ENCODE measurements at places on chromosomes 5 and 9. TPM values are rescaled to one million over a fixed set of nuclear protein-coding genes. Genes with fewer than 3 reads are reported as not detected.

DNA sequence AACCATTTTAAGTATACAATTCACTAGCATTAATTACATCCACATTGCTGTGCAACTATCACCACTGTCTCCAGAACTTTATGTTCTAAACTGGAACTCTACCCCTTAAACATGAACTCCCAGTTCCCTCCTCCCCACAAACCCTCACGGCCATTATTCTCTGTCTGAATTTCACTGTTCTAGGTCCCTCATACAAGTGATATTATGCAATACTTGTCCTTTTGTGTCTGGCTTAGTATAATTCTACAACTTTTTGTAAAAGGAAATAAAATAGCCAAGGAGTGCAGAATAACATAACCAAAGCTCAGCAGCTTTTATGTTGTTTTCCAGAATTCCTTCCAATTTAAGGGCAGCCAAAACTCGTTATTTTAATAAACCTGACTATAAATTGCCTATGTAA, 53.2 kb downstream of the NAA35 start:
- H3K4me1 ChIP-seq = no peaks in the 10 kb centered on the region
- DNase-seq = no peak
- H3K4me3 ChIP-seq = no peak overlapping the region
- no peak overlapping the region for H3K27ac ChIP-seq
- H3K36me3 ChIP-seq = peaks cover 47% of the 10 kb centered on the region

- no peaks in the 10 kb centered on the region for H3K4me1 ChIP-seq
- peaks cover 2% of the 10 kb centered on the region for H3K27me3 ChIP-seq
- DNase-seq = no peak
- no peak overlapping the region for H3K27ac ChIP-seq
Observed at GRCh38 chr5:71748360-71748759, 29.3 kb downstream of the CARTPT start.

DNA sequence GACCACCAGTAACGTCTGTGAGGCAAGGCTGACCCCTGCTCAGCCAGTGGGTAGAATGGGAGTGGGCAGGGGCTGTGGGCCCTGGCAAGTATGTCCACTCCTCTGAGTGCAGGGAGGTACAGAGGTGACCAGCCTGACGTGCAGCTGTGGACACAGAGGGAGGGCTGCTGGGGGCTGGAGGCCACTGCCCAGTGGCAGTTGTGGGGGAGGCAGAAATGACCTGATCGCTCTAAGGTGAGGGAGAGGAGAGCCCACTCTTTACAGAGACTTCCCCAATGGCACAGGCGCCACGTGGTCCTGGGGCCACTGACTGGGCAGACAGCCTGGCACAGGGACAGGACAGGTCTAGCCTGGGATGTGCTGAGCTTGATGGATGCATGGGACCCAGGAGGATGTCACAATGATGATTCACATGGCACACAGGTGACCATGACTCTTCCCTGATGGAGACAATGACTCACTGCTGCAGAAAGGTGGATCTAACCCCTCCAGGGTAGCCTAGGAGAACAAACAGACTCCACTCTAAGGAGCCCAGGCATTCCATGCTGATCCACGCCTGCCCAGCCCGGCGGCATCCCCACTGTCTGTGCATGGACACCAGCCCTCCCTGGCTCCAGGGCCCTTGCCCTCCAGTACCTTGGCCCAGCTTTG, 7.7 kb downstream of the LPCAT1 start:
- H3K36me3 ChIP-seq = no peaks in the 10 kb centered on the region
- peaks cover 17% of the 10 kb centered on the region for H3K4me1 ChIP-seq
- peak; percentile 15 for DNase-seq
- peak overlapping the region; percentile 58 for H3K27ac ChIP-seq

Gene SLC1A1
- 0.11 TPM for total RNA-seq

Gene EDIL3
- not detected for total RNA-seq

- no peak overlapping the region for H3K27ac ChIP-seq
- H3K36me3 ChIP-seq = peaks cover 7% of the 10 kb centered on the region
- no peak overlapping the region for H3K4me3 ChIP-seq
- no peak for DNase-seq
Observed at GRCh38 chr5:139381837-139382761, 998 bp downstream of the SLC23A1 start.

GRCh38 chr5:54766748-54767147, 218.6 kb downstream of the ESM1 start:
- no peak for DNase-seq
- H3K27me3 ChIP-seq = peaks cover 2% of the 10 kb centered on the region
- no peaks in the 10 kb centered on the region for H3K4me1 ChIP-seq
- H3K27ac ChIP-seq = no peak overlapping the region
- H3K36me3 ChIP-seq = no peaks in the 10 kb centered on the region

DNA sequence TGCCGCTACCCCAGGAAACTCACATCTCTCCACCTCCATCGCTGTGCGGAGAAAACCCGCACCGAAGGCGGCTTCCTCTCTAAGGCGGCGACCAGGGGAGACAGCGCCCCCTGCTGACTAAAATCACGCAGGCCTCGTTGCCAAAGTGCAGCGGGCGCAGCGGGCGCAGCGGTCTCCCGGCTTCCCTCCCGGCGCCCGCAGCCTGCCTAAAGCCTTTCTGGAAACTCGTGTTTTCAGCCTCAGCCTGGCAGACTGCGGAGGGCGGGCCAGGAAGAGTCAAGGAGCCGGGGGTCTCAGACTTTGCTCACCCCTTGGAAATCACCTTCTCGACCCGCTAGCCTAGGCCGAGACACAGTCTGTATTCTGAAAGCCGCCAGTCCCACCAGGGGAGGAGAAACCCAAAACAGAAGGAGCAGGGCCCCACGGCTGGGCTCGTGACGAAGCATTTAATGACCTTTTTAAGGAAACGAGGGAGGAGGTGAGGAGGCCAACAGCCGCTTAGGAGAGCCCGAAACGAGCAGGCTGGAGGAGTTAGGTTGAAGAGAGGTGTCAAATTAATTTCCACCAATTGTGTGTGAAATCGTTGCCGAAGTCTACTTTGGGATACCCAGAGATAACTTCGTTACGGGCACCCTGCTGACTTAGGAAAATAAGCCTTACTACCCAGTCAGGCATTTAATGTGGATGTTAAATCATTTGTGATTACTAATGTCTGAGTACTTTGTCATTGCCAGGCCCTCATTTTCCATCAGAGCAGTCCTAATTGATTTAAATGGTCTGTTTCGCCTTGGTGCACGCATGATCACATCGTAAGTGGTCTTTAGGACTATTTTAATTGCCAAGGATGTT, 7.3 kb upstream of the FOXB2 start:
- H3K4me1 ChIP-seq = peaks cover 5% of the 10 kb centered on the region
- peaks cover 78% of the 10 kb centered on the region for H3K27me3 ChIP-seq
- H3K27ac ChIP-seq = no peak overlapping the region
- H3K36me3 ChIP-seq = peaks cover 1% of the 10 kb centered on the region
- H3K4me3 ChIP-seq = no peak overlapping the region
- DNase-seq = peak; percentile 74

Gene HTR1A
- not detected for total RNA-seq

Gene KIAA0825
- 2.2 TPM for total RNA-seq

GRCh38 chr5:5738797-5739489, 316.5 kb downstream of the ICE1 start:
- H3K27me3 ChIP-seq = no peaks in the 10 kb centered on the region
- no peak overlapping the region for H3K27ac ChIP-seq
- H3K4me1 ChIP-seq = no peaks in the 10 kb centered on the region
- no peak for DNase-seq

Gene MLLT3
- total RNA-seq = 112 TPM

Gene GABBR2
- not detected for total RNA-seq

Gene PCDHGA12
- total RNA-seq = not detected

DNA sequence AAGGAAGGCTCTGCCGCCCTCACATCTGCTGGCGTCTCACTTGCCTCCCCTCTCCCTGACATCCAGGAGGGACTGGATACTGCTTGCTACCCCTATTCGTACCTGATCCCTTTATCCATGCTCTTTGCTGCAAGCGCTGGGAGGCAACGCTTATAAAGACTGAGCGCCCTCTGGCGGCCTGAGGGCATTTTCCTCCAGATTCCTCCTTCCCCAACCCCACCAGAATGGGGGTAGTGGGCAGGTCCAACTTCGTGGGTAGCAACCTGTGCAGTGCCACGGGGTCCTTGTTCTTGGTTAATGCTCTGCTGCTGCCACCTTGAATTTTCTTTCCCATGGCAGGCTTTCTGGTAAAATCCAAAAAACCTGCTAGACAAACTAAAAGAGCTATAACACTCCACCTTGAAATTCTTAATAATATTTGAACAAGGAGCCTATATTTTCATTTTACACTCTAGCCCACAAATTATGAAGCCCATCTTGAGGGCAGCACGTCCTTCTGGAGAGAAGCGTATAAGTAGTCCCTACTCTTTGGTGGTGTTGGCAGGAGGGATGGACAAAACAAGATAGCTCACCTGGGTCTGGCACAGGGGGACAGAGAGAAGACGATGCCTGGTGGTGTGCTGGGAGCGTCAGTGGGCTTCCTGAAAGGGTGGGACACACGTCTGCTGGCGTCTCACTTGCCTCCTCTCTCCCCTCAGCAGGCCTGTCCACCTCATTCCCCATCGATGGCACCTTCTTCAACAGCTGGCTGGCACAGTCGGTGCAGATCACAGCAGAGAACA, 52.5 kb downstream of the JADE2 start:
- H3K27ac ChIP-seq = no peak overlapping the region
- no peaks in the 10 kb centered on the region for H3K4me1 ChIP-seq
- no peaks in the 10 kb centered on the region for H3K27me3 ChIP-seq
- DNase-seq = peak; percentile 83

- H3K4me1 ChIP-seq = no peaks in the 10 kb centered on the region
- no peak overlapping the region for H3K4me3 ChIP-seq
- no peak for DNase-seq
- H3K27ac ChIP-seq = no peak overlapping the region
- no peaks in the 10 kb centered on the region for H3K27me3 ChIP-seq
- no peaks in the 10 kb centered on the region for H3K36me3 ChIP-seq
Observed at GRCh38 chr5:134247428-134248224, 21.8 kb upstream of the PPP2CA start.

DNA sequence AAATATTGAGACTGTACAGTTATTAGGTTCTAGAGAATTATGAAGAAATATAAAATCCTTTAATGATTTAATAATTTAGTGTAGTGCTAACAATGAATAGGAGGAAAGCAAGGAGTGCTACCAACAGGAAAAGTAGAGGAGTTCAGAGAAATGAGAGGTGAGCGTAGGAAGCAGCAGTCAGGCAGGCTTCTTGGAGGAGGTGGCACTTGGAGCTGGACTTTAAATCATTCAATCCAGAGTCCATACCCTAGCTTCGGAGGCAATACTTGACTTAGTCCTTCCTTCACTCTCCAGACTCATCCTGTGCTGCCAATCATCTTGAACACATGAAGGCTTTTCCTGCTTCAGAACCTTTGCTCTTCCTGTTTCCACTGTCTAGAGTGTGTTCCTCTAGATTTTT, 254.3 kb downstream of the GRIA1 start:
- H3K4me1 ChIP-seq = no peaks in the 10 kb centered on the region
- H3K27ac ChIP-seq = no peak overlapping the region
- H3K4me3 ChIP-seq = no peak overlapping the region
- H3K27me3 ChIP-seq = no peaks in the 10 kb centered on the region
- no peaks in the 10 kb centered on the region for H3K36me3 ChIP-seq
- no peak for DNase-seq

Gene KIAA1958
- total RNA-seq = 13.3 TPM

GRCh38 chr5:145946112-145946861, 9.9 kb downstream of the SH3RF2 start:
- H3K27me3 ChIP-seq = peaks cover 39% of the 10 kb centered on the region
- H3K27ac ChIP-seq = no peak overlapping the region
- DNase-seq = no peak
- no peaks in the 10 kb centered on the region for H3K36me3 ChIP-seq
- H3K4me1 ChIP-seq = peaks cover 15% of the 10 kb centered on the region

DNA sequence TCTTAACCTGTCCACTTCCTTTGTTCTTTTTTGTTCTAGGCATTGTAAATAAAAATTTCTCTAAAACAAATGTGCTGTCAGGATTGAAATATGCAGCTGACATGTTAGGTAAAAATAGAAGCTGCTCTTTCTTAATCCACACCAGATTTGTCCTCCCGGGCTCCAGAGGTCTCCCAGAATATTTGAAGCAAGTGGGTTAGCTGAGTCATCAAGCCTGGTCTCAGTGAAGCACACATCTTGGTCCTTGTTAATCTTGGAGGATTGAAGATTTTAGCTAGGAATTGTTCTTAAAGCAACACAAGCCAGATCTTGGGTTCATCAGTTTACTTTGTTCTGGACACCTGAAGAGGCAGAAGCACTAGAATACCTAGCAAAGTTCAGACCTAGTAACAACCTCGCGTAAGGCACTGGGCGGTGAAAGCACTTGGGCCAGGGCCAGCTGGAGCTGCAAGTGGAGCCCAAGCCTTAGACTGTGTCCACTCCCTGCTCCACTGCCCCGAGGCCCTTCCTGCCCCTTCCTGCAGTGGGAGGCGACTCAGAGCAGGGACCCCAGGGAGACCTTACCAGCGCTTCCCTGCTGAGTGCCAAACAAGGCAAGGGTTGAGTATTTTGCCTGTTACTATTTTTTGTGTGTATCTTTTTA, 36.5 kb downstream of the HABP4 start:
- no peak for DNase-seq
- H3K36me3 ChIP-seq = peaks cover 4% of the 10 kb centered on the region
- H3K27me3 ChIP-seq = no peaks in the 10 kb centered on the region
- H3K27ac ChIP-seq = no peak overlapping the region

DNA sequence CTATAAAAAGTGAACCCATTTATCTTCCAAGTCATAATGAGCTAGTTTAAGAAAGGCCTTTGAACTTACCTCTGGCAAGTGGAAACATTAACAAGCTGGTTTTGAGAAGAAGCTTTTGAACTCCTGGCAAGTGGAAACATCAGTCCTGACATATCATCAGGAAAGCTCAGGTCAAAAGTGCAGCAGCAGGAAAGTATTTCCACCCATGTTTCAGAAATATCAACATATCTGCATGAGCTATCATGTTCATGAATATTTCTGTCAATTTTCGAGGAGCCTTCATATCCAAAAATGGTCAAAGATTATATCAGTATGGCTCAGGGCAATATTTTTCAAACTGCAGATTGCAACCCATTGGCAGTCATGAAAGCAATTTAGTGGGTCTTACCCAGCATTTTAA, 133.9 kb downstream of the PLK2 start:
- no peak overlapping the region for H3K4me3 ChIP-seq
- no peaks in the 10 kb centered on the region for H3K36me3 ChIP-seq
- H3K4me1 ChIP-seq = no peaks in the 10 kb centered on the region
- peaks cover 8% of the 10 kb centered on the region for H3K27me3 ChIP-seq
- no peak overlapping the region for H3K27ac ChIP-seq

DNA sequence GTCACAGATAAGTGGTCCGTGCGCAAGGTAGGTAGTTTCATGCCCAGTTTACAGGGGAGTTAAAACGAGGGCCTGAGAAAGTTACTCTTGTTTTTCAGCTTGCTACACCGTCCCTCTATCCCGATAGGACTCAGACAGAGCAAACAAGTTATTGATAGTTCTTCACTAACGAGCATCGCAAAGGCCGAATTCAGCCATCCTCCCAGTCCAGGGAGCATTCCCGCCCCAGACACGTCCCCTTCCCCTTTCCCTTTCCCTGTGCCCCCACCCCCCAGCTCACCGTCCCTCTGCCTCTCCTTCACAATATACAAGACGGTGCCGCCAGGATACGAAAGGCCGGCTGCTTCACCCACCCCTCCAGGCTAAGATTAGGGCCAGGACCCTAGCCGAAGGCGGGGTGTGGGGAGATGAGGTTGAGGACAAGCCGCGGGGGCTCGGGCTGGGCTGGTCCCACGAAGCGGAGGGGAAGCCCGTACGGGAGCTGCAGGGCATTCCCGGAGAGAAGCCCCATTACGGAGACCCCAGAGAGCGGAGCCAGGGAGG, 599 bp downstream of the KIAA1191 start:
- peak overlapping the region; percentile 96 for H3K27ac ChIP-seq
- peaks cover 31% of the 10 kb centered on the region for H3K4me1 ChIP-seq
- H3K27me3 ChIP-seq = no peaks in the 10 kb centered on the region
- peak overlapping the region; percentile 99 for H3K4me3 ChIP-seq
- no peak for DNase-seq
- peaks cover 18% of the 10 kb centered on the region for H3K36me3 ChIP-seq

GRCh38 chr5:33794550-33795181, 97.1 kb downstream of the ADAMTS12 start:
- no peak overlapping the region for H3K27ac ChIP-seq
- no peaks in the 10 kb centered on the region for H3K36me3 ChIP-seq
- H3K4me3 ChIP-seq = no peak overlapping the region
- peaks cover 4% of the 10 kb centered on the region for H3K27me3 ChIP-seq
- DNase-seq = no peak
